G401 (cell line): ENCODE measurements at places on chromosomes 1 and 21.
A peak's percentile ranks its signal among the peaks of the same experiment; 100 is the strongest.

DNA sequence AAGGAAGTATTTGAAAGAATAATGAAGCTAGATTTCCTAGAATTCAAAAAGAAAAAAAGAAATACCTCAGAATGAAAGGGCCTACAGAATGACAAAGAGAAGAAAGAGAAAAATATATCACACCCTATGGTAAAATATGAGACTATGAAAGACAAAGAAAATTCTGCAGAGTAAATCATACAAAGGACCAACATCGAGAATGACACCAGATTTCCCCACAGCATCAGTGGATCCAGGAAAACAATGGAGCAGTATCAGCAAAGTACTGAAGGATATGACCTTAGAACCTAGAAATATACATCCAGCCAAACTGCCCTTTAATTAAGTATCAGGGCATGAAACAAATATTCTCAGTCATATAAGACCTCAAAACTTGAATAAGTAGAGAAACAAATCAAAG, 21.2 kb upstream of the IFNAR2 start:
- no peak for DNase-seq

DNA sequence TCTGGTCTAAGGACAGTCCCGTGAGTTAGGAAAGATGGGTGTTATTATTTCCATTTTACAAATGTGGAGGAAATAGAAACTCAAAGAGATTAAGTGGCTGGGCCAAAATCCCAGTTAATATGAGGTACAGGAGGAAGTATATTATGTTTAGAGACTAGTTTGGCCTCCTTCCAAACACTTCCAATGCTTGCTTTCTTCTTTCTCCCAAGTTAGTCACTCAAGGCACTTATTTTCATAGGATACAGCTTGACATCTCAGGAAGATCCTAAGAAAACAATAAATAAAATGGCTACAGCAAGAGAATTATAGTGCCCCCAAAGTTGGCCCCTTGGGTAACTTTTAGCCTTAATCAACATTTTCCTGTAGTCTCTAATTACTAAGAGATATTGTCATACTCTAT, 47.5 kb upstream of the IPO9 start:
- DNase-seq: no peak

DNA sequence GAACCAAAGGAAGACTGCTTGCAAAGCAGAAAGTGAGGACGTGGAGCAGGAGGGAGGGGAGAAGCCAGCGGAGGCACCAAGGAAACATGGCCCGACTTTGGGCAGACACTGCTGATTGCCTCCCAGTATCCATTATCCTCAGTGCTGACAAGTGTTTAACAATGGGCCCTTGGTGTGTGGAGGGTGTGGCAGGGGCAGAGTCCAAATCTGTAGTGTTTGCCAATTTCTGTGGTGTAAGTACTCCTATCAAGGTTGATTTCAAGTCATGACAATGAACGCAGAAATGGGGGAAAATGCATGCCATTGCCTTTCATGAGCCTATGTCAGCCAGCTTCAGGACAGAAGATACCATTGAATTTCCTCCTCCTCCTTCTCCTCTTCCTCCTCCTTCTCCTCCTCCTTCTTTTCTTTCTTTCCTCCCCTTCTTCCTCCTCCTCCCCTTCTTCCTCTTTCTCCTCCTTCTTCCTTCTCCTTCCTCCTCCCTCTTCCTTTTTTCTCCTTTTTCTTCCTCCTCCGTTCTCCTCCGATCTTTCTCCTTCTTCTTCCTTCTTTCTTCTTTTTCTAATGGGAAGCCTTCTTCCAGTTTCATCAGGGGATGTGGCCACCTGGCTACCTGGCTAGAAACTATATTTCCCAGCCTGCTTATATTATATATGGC, 10.3 kb upstream of the PHC2 start:
- no peak for DNase-seq

- DNase-seq: no peak
These were observed 39.5 kb upstream of the NFASC start for GRCh38 chr1:204831186-204831585.

DNA sequence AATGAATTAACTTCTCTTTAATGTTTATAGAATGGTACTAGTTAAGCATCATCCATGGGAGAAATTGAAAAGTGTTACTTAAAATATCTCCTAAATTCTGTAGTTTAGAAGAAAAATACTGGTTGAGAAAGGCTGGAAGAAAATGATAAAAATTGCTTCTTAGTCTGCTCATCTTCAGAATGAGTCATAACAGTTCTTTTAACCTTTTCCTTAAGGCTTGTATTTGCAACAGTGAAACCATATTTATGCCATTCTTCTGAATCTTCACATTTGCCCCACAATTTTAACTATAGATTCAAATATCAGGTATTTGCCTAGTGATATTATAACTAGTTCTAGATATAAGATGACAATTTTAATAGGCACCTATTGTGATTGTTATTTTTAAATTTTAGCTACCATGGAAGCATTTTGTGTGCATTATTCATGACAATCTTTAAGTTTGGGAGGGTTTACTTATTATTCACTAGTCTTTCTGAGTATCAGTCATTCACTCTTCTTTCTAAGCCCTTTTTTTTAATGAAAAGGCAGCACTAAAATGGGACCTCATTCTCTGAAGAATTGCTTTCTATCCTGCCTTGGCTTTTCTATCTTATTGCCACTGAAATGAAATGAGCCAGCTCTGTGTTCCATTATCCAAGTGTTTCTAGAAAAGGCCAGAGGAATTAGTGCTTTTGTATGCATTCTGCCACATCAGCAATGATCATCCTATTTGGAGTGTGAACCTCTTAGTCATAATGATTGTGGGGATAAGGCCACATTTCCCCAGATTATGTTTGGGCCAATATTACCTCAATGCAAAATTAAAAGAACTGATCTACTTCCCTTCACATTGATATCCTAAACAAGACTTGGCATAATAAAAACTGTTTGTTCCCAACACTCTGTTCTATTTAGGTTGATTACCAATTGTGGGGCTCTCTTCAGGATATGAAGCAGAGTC, 58.4 kb downstream of the SAMSN1 start:
- no peak for DNase-seq

DNA sequence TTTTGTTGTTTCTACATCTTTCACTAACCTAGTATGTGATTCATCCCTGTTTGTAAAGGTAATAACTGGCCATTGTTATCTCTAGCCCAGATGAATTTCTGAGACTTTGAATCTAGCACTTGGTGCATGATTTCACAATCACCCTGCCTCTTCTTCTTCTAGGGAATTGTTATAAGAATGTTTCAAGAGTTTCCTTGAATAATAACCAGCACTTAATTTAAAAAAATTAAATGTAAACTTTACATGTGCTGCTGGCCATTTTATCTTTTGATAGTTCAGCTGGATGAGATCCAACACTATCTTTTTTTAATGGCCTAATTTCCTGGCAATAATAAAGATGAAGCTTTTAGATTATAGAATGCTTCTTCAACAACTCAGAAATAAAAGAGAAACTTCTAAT, 31.8 kb downstream of the UBE2U start:
- DNase-seq: no peak

- no peak for DNase-seq
These were observed 104.4 kb upstream of the GNG12 start for GRCh38 chr1:67937651-67938050.

DNA sequence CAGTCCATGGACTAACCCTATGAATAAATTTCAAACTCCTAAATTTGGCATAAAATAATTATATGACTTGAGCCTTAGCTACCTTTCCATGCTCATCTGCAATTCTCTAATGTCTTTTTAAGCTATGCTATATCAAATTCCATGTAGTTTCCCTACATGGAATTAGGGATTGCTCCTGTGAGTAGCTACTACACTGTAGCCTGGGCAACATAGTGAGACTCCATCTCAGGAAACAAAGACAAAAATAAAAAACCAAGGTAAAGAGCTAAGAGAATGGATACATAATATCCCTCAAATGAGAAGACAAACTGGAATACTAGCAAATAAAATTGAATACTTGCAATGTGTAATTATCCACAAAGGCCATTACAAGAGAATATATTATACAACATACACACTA, 37.5 kb downstream of the ATP1B1 start:
- no peak for DNase-seq

GRCh38 chr1:91075233-91076135, 53.6 kb upstream of the ZNF644 start:
- no peak for DNase-seq

GRCh38 chr1:29342351-29342750, 106.0 kb downstream of the PTPRU start:
- peak; percentile 52 for DNase-seq

- DNase-seq: no peak
These were observed 1.0 kb upstream of the AADACL3 start for GRCh38 chr1:12714710-12715475.

DNA sequence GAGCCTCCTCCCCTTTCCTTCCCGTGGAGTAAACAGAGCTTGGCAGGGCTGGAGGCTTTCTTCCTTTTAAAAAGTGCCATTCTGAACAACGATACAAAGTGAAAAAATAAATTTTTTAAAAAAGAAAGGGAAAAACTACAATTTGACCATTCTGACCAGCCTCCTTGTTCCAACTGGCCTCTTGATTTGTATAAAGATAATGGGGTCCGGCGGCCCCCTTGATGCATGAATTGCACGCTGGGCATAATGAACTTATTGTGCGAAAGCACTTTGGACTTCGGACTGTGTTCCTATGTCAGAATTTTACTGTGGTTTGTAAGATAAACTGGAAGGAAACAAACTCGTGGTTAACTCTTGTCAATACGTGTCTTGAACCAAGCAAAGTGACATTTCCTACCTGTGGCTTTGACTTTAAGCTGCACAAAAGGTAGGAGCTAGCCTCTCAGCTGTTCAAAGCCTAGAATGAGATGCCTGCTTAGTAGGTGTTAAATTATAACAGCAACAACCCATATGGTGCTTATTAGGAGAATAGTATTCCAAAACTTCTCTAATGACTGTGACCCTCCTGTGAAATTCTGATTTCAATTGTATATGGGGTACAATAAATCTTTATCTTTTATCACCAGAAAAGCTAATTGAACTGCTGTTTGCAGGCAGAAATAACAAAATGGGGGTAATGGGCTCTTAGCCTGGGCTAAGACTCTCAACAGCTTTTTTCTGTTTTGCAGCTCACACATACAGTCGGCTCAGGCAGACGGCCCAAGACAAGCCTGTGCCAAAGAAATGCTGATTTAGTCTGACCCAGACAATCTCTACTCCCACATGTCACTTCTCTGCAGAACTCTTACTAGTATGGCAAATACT, 9.3 kb downstream of the IRF2BP2 start:
- DNase-seq: peak; percentile 85

DNA sequence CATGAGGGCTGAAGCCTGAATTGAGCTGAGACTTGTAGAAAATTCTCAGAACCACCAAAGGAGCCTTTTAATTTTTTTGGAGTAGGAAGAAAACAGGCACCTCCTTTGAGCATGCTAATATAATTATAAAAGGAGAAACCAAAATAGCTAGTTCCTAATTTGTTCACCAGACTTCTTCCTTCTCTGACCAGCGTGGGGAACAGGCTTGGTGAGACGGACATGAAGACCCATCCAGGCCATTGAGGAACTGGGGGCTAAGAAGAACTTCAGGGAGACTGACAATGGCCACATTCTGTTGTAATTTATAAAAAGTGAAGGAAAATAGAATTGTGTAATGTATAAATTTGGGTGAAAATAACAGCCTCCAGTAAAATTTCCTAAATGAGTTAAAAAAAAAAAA, 62.6 kb downstream of the MAN1C1 start:
- DNase-seq: no peak

- peak; percentile 74 for DNase-seq
These were observed 2.7 kb downstream of the DAB1 start for GRCh38 chr1:57420981-57421785.

DNA sequence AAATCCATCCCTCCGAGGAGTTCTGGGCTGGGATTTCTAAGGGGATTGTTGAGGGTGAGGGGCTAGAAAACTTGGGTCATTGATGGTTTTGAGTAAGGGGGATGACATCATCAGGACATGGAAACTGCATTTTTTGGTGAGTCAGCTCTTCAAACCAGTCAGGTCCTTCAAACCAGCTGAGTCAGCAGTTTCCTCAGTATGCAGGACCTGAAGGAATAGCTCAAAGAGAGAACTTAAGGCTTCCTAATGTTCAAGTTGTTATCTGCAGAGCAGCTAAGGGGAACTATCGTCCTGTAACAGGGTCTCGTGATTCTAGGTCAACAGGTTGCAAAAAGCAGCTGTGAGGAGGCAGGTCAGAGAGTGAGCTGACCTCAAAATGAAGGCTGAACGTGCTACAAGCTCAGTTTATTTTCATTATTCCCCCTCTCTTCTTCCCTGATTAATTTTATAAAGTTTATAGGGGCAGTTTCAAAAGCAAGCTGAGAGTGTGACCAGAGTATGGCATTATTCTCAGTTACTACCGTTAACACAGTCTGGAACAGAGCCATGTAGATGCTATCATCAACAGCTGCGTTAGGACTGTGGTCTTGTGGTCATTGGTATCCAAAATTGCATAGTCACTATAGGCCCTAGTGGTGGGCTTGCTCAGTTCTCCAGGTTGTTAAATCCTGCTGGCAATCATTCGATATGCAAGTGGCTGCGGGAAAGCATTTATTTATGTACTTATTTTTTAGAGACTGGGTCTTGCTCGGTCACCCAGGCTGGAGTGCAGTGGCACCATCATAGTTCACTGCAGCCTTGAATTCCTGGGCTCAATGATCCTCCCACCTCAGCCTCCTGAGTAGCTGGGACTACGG, 10.7 kb upstream of the SDC3 start:
- DNase-seq: no peak

- no peak for DNase-seq
These were observed 65.1 kb downstream of the PIK3CD start for GRCh38 chr1:9716404-9717192.

GRCh38 chr1:201649761-201650622, 111.1 kb downstream of the NAV1 start:
- peak; percentile 37 for DNase-seq

GRCh38 chr1:240765732-240766363, 153.9 kb upstream of the GREM2 start:
- DNase-seq: no peak

GRCh38 chr1:237677979-237678378, 212.7 kb downstream of the ZP4 start:
- peak; percentile 20 for DNase-seq

DNA sequence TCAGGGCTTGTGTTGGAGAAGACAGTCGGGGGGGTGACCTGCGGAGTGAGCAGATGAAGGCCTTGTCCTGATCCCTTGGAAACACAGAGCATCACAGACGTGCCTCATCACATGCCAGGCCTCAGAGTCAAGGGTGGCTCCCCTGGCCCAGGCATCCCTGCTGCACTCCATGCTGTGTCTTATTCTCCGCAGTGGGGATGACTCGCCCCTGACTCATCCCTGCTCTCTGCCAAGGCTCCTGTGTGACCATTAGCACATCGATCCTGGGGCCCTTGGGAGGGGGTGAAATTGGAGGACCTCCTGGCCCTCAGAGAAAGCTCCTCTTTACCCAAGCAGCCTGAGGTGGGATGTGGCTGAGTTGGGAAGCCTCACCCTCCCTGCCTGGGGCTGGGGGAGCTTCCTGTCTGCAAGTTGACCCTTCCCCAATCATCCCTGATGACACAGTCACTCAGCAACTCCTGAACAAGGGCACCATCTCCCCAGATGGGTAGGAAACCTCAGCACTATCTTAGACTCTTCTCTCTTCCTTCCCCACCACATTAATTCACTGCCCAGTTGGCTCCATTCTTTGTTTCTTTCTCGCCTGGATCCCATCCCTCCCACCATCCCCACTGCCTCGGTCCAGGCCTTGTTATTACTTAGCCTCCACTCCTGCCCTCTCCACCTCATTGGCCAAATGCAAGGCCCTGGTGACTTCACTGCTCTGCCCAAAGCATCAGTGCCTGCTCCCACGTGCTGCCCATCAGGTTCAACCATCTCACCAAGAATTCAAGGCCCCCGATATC, 74.6 kb downstream of the CAMK2N1 start:
- peak; percentile 38 for DNase-seq
